ENCODE measurements at places on chromosomes 6 and 20.

GRCh38 chr6:42137194-42137753, 5.1 kb downstream of the C6orf132 start:
- no peak for DNase-seq

DNA sequence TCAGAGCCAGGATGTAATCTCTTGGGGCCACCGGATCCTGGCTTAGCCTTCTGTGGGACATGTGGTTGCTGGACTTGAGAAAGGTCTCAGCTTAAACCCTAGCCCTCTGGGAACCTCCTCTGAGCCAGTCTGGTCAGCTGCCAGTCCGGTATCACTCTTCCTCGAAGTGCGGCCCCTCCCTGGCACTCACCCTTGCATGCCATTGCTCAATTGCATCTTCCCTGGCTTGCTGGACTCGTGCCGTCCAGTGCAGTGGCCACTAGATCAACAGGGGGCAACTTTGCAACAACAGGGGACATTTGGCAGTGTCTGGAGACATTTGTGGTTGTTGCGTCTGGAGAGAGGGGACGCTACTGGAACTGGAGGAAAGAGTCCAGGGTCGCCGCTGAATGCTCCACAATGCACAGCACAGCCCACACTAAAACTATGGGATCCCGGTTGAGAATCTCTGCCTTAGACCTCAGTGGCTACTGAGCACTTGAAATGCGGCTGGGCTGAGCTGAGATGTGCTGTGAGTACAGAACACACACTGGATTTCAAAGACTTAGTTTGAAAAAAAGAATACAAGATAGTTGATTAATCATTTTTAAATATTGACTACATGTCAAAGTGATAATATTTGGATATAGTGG, 152.1 kb downstream of the TFAP2C start:
- DNase-seq, result no peak

DNA sequence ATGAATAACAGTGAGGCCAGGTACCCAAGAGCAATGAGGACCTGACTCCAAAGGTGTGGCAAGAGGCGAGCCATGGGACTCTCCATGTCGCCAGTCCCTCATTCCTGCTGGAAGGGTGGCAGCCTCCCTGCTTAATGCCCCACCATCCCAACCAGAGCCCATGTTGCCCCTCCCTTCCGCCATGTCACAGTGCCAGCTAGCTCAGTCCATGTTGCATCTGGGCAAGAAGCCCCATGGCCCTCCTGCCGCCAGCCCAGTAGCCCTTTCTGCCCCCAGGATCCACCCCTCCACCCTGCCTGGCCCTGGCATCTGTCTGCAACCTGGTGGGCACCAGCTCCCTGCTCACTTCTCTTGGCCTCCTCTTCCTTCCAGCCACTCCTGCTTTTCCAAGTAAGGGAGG, 6.0 kb upstream of the CPNE5 start:
- no peak for DNase-seq

- no peak for DNase-seq
Measured at GRCh38 chr20:61603715-61604114, 351.7 kb downstream of the CDH4 start.

GRCh38 chr20:16317445-16318362, 255.5 kb downstream of the KIF16B start:
- DNase-seq, result no peak

DNA sequence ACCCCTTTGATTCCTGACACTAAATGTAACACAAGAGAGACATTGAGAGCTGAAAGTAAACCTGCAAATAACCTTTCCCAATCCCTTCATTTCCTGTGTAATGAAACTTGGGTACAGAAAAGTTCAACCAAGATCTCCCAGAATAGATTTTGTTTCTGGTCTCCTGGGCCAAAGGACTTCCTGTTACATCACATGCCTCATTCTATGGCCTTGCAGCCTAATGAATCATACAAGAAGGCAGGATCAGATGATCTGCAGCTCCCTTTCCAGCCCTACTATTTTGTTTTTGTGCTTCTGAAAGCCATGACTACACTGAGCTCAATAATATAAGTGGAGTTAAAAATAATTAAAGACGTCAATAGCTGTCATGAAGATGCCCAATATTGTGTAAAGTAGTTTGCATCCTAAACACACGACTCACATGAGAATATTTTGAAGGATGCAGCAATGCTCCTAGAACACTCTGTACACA, 73.4 kb upstream of the NOX3 start:
- no peak for DNase-seq

GRCh38 chr6:79536585-79536953, 661 bp downstream of the LCA5 start:
- DNase-seq, result no peak

- no peak for DNase-seq
Measured at GRCh38 chr6:8434727-8435092, 635 bp downstream of the SLC35B3 start.

GRCh38 chr6:158170656-158171081, 2.5 kb downstream of the GTF2H5 start:
- DNase-seq, result no peak

- no peak for DNase-seq
Measured at GRCh38 chr20:33532753-33533459, 43.0 kb downstream of the CBFA2T2 start.

- peak; percentile 47 for DNase-seq
Measured at GRCh38 chr6:72580281-72580940, 41.5 kb upstream of the KCNQ5 start.

DNA sequence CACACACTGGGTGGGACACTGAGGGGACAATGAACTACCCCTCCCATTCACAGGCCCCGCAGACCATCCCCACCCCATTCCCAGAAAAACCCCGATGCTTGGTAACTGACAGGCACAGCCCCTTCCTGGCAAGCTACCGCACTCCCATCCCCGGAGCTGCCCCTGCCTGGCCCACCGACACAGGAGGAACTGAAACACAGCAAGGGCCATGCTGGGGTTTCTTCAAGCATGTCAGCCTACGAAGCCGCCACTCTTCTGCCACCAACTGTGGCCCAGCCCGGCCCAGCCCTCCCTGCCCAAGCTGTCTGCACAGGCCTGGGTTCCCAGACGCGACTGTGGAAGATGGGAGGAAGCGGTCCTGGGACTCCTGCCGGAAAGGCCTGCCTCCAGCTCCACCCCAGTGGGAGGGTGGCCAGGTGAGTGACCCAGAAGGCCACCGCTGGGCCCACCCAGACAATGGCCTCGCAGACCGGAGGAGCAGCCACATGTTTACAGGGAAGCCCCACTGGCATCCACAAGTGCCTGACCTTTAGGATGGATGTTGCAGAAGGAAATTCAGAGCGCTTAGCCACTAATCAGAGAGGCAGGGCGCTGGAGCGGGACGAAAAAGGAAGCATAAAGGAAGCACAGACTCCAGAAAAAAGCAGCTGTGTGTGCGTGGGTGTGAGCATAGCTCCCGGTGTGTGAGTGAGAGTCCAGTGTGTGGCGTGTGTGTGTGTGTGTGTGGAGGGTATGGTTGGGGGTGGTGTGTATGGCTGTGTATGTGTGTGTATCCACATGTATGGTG, 91.6 kb downstream of the PRND start:
- DNase-seq, result no peak

GRCh38 chr6:44629636-44630035, 242.1 kb downstream of the CDC5L start:
- DNase-seq, result no peak

- no peak for DNase-seq
Measured at GRCh38 chr6:169157197-169158148, 96.2 kb downstream of the THBS2 start.

GRCh38 chr6:116152620-116153019, 26.7 kb upstream of the COL10A1 start:
- no peak for DNase-seq

DNA sequence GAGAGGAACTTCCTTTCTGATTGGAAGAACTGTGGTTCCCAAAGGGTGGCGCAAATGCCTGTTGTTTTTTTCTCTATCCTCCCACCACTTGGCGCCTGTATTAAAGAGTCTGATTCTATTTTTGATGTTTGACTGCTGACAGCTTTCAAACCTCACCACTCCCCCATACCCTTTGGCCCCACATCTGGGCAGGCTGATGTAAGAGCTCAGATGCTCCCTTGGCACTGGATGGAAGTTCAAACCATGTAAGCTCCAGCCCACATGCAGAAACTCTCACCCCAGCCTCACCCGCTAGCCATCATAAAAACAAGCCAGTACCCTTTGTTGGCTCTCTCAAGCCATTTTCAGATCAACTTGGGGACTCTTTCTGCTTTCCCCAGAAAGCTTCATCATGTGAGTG, 20.0 kb upstream of the TMEM14A start:
- no peak for DNase-seq

- DNase-seq, result no peak
Measured at GRCh38 chr20:5030348-5031205, 29.3 kb upstream of the SLC23A2 start.

DNA sequence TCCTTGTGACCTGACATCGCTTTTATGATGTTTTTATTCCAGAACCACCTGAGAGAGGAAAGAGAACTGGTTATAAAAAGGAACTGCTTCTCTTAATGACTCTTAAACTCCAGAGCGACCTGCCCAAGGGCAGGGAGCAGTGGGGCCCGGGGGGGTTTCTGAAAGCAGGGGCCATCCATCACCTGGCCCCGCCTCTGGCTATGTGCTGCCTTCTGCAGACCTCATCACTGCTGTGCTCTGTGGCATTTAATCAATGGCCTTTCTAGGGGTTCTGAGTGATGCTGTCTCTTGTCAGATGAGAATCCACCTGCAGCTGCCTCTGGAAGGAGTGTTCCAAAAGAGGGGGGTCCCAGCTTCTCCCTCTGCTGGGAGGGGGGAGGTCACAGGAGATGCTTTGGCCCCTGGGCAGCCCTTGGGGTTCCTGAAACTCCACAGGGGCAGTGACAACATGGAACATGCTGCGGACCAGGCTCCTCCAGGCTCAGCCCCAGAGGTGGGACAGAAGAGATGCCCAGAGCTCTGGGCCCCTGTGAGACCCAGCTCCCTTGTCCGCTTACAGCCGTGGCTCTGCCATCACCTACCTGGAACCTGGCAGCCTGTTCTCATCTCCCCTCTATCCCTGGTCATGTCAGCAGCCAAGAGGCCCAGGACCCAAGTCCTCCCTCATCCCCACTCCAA, 177.1 kb upstream of the SULF2 start:
- DNase-seq, result no peak

GRCh38 chr6:35486005-35486925, 10.6 kb downstream of the TEAD3 start:
- DNase-seq, result no peak

- DNase-seq, result no peak
Measured at GRCh38 chr20:52569201-52569600, 377.6 kb upstream of the ZFP64 start.

GRCh38 chr6:166202321-166202733, 34.7 kb upstream of the TBXT start:
- no peak for DNase-seq

DNA sequence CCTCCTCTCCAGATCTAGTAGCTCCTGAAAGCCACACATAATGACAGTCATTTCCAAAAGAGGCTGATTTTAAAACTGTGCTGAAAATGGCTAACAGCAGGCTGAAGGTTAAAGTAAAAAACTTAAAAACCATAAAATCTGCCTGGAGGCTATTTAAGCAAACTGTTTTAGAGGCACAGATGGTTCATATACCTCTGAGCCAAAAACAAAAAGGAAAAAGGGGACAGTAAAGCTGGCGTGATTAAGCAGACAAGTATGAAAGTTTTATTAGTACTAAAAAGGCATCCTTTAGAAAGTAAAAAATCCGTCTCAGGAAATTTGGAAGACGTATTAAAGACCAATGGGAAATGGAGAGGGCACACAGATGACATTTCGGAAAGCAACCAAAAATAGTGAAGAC, 55.8 kb downstream of the SOBP start:
- no peak for DNase-seq

GRCh38 chr6:36504982-36505381, 42.3 kb downstream of the STK38 start:
- DNase-seq, result no peak

DNA sequence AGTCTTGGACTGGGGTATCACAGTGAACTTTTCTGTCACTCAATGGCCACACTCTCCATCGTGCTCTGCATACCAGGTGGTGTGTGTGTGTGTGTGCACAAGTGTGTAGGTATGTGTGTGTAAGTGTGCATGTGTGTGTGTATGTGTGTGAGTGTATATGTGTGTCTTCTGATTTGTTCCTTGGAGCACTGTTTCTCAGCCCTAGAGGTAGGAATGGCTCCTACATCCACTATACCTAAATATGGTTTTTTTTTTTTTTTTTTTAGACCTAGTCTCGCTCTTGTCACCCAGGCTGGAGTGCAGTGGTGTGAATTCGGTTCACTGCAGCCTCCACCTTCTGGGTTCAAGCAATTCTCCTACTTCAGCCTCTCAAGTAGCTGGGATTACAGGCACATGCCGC, 236.6 kb downstream of the PHF3 start:
- DNase-seq, result no peak

GRCh38 chr20:60053125-60053817, 95.0 kb downstream of the CDH26 start:
- DNase-seq, result no peak

GRCh38 chr6:158757753-158758090, 61.4 kb downstream of the EZR start:
- DNase-seq, result no peak

GRCh38 chr6:52538252-52538900, 38.5 kb downstream of the TRAM2 start:
- DNase-seq, result no peak

- DNase-seq, result no peak
Measured at GRCh38 chr6:126300126-126300525, 39.8 kb upstream of the CENPW start.

DNA sequence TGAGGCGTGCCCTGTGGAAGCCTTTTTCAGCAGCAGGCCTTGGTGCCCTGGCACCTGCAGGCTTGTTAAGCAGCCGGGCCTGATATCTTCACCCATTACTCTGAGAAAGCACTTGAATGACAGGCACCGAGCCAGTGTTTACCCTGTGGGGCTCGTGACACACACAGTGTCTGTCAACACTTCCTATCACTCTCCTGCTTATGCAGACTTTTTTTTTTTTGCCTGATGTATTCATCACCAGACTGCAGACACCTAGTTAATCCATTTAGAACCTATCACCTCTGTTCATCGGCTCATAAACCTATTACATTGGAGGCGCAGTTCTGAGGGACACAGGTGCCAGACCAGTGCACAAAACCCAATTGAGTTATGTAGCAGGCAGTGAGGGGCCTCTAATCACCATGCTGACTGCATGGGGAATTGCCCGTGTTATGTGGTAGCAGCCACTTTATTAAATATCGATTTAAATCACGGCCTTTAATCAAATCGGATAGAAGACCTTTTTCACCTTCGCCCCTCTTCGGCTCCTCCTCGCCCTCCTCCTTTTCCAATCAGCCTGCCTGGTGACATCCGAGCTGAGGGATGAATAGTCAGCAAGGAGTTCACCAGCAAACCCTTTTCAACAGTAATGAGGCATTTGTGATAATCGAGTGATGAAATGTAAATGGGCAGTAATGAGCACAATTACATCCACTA, 962.9 kb upstream of the SLC35B3 start:
- DNase-seq, result peak; percentile 70

Measured in NCI-H1436 treated with DMSO at 0.1 percent for 48 hours (cell line).